ENCODE measurements at places on chromosomes 3 and 15.

DNA sequence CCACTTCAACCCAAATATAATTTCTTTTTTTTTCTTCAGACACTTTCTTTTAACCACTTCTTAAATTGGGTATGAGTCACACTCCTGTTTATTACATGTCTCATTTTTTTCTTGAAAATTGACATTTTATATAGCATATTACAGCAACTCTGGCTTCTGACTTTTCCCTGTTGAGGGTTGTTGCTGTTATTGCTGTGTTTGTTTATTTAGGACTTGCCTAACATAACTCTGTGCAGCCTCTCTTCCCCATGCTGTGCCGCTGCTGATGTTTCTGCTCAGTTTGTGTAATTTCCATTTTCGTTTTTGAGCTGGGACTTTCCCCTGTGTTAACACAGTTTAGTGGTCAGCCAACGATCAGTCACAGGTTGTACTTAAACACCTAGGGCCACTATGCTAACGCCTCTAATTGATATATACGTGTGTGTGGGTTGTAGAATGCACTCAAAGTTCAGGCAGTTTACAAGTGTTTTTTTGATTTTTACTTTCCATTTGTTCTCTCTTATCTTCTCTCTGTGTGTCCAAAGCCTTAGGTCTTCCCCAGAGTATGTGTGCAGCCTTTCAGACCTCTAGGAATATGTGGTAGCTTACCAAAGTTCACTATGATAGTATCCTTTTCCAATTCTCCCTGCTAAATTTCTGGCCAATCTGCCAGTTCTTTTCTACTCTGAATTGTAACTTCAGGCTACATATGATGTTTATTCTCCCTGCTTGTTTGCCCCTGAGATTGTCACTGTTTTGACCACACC is 337.2 kb downstream of the ZBTB20 start:
- no peak for DNase-seq

- no peak for DNase-seq
Observed at GRCh38 chr3:79337798-79338197, 430.0 kb downstream of the ROBO1 start.

- peak; percentile 76 for DNase-seq
Observed at GRCh38 chr3:115099986-115100571, 47.0 kb downstream of the ZBTB20 start.

GRCh38 chr3:46091741-46092701 is 64.7 kb upstream of the XCR1 start:
- DNase-seq = no peak

- no peak for DNase-seq
Observed at GRCh38 chr3:133256787-133257483, 142.9 kb upstream of the BFSP2 start.

DNA sequence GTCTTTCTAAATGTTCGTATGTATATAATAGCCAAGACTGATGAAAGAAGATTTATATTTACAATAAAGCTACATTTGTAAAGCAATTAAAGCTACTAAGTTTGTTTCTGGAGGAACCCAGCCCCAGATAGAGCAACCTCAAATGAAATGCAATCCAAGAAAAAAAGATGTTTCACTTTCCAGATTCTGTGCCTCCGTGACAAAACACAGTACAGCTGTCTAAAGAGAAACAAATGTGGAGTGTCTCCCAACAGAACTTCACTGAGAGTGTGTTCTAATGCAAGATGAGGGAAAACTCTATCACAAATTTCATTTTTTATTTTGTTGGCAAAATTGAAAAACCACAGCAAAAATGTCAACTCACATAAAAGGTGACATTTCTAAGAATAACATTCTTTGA is 317.0 kb downstream of the OCA2 start:
- no peak for DNase-seq

DNA sequence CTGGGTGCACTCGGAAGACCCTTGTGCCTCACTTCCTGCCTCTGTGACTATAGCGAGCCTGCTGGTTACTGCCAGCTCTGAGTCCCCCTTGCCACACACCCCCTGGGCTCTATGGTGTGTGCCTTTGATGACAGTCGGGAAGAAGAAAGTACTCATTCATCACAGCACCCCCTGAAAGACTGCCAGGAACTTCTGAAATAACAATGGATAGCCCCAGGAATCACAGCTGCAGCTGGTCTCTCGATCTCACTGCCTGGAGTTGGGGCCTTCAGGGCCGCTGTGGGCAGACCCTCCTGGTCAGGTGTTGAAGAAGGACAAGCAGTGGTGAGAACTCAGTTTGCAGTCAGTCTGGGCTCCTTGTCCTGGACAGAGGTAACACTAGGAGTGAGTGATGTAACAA is 9.8 kb upstream of the RPP14 start:
- no peak for DNase-seq

DNA sequence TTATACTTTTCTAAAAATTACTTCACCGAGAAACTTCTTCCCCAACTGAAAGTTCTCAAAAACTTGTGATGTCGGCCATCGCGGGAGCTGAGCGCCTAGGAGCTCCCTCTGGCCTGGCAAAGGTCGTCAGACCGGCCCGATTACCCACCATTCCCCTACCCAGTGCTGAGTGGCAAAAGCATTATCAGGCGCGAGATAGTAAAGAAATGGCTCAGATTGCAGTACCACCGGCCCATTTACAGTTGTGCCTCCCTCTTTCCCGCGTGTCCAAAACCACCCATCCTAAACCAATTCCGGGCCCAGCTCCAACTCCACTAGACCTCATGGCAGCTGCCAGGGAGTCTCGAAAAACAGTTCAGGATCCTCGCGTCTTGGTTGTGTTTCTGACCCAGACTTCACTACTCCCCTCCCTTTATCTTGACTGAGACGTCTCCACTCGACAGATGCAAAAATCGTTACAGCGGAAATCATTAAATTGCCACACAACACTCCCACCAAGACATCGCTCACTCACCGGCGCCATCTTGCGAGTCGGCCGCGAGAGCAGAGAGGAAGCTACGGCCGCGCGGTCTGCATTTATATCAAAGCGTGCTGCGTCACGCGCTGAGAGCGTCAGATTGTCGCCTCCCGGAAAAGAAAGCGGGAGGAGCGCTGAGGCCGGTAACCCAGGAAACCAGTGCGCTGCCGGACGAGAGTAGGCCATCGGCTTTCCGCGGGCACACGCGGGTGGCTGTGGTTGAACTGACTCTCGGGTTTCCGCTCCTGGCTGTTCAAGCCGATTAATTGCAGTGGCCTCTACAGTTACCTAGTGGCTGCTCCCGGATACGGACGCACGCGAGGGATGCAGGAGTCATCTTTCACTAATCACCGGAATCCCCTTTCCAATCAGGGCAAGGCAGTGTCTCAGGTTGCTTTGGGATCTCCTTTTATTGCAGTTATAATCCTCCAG is at the start of gene RPL22L1:
Gene RPL22L1 (minus strand): TSS at position 551 of the 949 bp plus-strand sequence. CDS start 28 bp downstream, at position 523.
- DNase-seq = peak; percentile 92

DNA sequence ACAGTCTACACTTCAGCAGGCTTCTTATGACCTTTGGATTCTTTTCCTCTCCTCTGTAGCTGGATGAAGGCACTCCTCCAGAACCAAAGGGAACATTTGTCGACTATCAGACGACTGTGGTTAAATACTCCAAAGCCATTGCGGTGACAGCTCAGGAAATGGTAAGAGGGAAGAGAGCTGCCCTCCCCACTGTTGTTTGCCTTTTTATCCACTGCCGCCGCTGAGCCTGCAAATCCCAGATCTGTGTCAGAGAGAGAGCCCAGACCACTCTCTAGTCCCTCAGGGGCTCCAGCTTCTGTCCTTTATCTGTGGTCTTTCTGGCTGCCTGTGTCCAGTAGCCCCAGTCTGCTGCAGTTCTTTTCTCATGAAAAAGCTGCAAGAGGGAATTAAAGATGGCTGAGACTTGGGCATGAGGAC is 261.5 kb upstream of the TPM1 start:
- DNase-seq = no peak

DNA sequence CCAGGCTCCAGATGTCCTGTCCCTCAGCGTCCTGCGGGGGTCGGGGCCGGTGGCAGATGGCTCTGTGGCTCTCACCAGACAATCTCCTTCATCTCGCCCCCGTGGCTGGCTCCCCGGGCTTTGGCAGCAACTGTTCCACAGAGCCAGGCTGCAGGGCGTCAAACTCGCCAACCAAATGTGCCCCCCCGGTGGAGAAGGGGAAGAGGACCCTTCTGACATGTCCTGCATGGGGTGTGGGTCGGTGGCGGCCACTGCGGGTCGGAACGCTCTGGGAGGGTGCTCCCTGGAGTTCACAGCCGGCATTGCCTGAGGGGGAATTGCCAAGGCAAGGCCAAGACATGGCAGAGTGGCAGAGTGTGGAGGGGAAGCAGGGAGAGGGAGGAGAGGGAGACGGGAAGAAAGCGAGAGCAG is 36.0 kb downstream of the BDH1 start:
- DNase-seq = no peak

GRCh38 chr15:83695246-83695645 is 41.3 kb downstream of the ADAMTSL3 start:
- DNase-seq = no peak

DNA sequence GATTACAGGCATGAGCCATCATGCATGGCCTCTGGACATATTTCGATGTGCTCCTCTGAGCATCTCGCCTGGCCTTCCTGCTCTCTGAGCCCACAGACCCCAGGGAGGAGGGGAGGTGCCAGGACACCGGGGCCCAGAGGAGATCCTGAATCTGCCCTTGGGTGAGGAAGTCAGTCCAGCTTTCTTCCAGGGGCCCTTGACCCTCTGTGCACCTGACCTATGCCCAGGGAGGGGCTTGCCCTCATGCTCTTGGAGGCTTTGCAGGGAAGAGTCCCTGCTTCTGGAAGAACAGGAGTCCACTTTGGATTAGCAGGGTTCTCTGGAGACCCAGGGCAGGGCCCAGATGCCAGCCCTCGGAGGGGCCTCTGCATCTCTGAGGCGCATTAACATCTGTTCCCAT is 1.4 kb downstream of the ACSBG1 start:
- no peak for DNase-seq

DNA sequence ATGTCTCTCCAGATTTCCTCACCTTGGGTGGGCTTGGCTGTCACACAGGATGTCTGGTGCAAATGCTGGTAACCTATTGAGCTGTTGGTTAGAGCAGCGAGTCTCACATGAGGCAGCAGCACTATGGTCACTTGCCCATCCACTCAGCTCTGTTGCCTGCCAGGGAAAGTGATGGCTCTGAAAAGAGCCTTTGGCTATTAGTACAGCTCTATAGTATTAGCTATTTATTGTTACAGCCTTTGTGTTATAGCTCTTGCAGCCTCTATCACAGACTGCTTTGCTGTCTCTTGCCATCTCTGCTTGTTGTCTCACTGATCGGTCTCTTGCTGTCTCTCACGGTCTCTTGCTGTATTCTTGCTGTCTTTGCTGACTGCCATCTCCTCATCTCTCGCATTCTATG is 114.3 kb downstream of the MFSD1 start:
- DNase-seq = no peak

GRCh38 chr3:195821403-195822130 is 9.8 kb upstream of the MUC4 start:
- no peak for DNase-seq

- no peak for DNase-seq
Observed at GRCh38 chr3:135865085-135865484, 100.4 kb upstream of the PPP2R3A start.

- no peak for DNase-seq
Observed at GRCh38 chr15:94097552-94097951, 133.8 kb upstream of the MCTP2 start.

DNA sequence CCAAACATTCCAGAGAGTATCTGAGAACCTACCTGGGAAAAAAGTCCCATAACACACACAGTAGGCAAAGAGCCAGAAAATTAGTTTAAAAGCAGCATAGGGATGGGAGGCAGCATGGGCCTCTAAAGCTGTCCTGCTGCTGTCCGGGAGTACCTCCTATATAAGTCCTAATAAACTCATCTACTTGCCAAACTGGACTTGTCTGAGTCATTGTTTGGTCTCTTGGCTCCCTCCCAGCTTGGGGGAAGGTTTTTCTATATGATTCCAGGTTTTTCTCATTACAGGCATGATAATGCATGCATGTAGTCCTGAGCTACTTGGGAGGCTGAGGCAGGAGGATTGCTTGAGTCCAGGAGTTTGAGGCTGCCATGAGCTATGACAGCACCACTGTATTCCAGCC is 17.5 kb upstream of the HACD2 start:
- no peak for DNase-seq

DNA sequence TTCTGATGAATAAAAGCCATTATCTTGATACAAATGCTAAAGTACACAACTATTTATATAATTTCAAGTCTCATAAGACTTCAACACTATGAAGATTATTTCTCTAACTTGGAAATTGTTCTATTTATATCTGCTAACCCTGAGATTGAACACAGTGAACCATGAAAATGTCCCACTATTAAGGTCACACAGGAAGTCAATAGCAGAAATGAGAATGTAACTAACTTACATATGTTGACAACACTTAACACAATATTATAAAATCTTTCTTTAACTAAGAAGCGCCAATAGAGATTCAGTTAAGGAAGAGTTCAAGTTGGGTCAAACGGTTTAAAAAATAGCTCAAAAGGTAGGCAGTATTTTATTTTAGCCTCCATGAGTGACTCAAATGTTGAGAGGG is 551.8 kb upstream of the CBLB start:
- no peak for DNase-seq

DNA sequence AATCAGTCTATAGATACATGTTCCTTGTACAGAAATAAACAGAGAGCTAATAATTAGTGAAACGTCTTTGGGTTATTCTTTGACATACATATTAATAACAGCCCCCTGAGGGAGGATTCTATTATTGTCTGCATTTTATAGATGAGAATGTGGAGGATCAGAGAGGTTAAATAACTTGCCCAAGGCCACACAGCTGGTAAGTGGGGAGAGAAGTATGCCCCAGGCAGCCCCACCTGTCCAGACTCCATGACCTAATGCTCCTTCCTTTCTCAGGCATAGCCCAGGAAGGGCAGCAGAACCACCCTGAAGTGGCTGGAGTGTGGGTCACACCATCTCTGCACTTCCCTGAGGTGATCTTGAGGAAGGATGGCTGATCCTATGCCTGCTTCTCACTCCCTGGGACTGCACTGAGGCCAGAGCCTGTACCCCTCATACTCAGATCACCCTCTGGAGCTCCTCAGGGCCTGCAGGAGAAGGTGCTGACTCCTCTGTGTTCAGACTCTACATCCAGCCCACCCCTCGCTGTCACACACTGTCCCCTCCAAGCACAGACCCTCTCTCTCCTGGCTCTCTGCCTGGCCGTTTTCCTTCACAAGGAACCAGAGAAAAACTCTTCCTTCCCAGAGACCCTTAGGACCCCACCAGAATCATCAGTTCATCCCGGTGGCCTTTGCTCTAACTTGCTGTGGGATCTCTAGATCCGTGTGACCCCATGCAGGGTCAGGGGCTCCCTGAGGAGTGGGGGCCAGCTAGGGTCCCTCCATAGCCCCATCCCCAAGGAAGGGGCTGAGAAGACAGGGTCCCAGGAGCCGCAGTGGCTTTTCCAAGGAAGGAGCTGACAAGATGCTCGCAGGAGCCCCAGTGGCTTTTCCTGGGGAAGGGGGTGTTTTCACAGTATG is 4.4 kb upstream of the HHATL start:
- no peak for DNase-seq

- no peak for DNase-seq
Observed at GRCh38 chr3:137121704-137122314, 164.0 kb downstream of the IL20RB start.
